AG04449 (cell line): ENCODE measurements at places on chromosomes 4 and X.

- no peak for DNase-seq
These were observed 2.6 kb upstream of the TRPC5 start for GRCh38 chrX:112085149-112085548.

DNA sequence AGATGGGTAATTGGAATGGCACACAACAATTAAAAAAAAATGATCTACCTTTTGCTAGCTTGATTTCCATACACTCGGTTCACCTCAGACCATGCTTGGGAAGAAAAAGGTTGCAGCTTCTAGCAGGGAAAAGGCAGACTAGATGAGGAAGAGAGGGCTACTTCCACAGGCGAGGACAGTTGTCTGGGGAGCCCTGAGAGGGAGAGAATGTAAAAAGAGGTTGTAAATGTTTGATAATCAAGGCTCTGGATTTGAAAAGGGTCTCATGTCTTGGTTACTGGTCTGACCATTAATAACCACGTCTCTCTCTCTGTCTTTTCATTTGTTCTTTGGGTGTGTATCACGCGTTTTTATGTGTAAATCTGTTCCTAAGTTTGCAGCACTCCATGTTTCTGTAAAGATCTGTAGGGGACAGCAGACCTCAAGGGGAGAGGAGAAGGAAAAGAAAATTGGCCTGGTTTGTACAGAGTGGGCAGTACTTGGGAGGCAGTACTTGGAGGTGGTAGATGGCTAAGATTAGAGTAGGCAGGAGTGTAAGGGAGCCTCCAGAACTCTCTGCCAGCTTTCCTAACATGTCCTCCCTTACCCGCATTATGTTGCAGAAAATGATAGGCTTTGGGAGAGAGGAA lies 750 bp downstream of the ARMCX5 start:
- DNase-seq, result no peak

- no peak for DNase-seq
These were observed 92.9 kb downstream of the ANK2 start for GRCh38 chr4:113142351-113142750.

GRCh38 chr4:94566420-94566819 lies 114.7 kb downstream of the PDLIM5 start:
- no peak for DNase-seq

- DNase-seq, result no peak
These were observed 9.1 kb downstream of the DCTD start for GRCh38 chr4:182908124-182908523.

DNA sequence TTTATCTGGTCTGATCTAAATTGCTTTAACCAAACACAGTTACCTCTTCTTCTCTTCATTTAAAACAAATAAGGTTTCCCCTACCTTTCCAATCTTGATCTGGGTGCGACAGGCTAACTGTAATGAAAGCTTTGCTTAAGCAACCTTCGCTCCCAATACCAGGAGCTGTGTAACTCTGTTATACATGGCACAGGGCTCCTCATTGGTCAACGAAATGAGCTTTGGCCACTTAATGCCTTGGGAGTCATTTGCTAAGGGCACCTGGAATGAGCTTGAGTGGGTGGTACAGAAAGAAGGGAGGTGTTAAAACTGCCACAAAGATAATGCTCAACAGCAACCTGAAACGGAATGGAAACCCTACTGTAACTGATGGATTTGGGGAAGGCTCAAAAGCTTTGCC lies 140.5 kb downstream of the CHRNA9 start:
- no peak for DNase-seq

DNA sequence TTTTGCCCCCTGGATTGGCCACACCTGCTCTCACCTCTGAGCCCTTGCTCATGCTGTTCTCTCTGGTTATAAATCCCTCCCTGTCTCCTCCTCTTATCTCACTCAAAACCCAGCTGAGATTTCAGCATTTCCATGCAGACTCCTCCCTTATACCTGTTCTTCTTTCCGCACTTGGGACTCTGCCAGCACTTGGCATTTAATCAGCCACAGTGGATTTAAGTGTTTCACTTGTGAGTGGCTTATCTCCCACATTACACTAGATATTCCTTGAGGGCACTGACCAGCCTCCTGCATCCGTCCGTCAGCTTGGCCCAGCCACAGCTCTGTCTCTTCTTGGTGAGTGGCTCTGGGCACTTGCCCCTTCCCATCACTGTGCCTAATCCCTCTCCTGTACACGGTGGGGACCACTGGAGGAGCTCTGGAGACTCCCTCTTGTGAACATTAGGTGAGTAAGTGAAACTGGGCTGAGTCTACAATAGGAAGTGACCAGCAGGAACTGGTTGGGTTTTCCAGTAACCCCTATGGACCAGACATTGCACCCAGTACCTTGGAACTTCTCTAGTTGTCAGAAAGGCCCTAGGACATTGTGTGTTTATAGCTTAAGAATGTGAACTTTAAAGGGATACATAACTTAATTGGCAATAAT lies 19.9 kb downstream of the FGFBP1 start:
- DNase-seq, result no peak

DNA sequence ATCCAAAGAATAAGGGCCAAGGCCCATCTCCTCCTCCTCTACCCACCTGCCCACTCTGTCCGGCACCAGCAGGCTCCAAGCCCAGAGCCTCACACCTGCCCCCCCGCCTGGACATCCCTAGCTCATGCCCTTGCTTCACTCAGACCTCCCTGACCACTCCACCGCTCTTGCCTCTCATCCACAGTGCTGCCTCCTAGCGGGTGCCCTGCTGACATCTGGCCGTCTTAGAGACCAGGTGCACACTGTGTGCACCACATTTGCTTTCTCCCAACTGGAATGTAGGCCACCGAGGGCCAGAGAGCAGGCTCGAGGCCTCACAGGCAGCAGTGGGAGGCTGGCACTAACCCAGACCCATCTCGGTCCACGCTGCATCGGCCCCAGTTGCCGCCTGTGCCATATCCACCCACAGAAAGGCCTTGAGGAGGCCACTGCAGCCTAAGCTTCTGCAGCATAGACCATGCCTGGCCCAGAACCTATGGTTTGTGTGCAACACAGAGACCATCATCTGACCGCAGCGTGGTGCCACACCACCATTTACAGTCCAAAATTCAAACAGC lies 13.5 kb downstream of the LETM1 start:
- DNase-seq, result no peak

DNA sequence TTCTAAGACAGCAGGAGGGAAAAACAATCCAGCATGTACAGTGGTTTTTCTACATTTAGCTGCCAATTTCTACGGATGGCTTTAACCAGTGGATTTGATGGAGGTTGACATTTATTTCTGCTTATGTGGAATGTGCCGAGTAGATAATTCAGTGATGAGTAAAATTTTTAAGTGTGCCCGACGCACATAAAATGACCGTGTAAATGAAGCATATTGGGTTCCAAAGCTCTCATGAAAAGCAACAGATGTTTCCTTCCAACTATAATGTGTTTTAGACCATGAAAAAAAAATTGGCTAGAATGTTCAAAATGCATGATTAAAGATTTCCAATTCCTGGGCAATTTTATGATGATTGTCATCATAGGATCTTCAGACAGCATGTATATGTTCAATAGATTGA lies 14.1 kb downstream of the INPP4B start:
- no peak for DNase-seq

DNA sequence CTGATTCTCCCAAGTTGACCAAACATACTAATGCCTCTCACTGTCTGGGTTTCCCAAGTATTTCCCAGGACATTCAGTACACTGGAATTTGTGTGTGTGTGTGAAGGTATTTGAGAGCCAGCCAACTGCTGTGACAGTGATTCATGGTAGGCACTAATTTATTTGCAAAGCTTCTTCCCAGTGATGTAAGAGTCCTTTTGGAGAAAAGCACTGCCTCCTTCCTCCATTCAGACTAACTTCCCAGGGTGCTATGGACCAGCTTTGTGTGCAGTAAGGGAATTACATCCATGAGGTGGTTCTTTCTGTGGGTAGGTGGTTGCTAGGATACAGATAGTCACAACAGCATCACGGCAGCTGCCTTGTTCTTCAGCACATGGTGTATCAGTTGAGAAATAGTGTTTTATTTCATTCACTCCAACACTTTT lies 8.7 kb downstream of the EGF start:
- DNase-seq, result peak; percentile 66

- DNase-seq, result no peak
These were observed at the start of gene DGKQ for GRCh38 chr4:973431-974397. TSS of gene DGKQ (minus strand) at chr4:973569. CDS start at chr4:973482, 87 bp downstream.

DNA sequence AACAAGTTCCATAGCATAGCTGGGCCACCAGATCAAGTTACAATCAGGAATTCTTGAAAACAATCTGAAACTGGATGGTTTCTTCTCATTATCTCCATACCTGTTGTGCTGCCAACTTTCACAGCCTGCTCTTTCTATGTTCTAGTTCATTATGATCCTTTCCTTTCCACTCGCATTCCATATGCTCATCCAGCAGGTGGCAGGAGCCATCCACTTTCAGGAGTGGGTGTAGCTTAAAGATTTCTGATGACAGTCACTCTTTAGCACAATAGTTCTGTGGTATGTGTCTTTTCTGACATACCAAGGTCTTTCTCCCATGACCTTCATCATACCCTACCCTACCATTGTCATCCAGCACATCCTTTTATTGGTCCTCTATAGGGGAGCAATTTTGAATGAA lies 46.4 kb downstream of the PAGE2 start:
- no peak for DNase-seq

DNA sequence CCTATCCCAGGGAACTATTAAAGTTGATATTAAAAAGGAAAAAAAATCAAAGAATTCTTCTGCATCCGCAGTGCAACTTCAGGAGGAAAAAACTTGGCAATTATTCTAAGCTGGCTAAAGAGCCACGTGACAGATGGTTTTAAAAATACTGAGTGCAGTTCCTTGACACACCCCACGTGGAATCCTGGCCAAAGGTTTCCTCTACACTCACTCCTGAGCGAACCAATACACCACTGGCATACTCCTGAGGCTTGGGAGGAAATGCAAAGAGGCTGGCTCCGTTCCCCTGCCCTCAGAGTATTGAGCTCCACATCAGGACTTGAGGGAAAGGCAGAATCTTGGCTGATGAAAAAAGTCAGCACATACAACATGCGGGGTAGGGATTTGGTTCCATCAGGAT lies 133.8 kb upstream of the ATP6AP2 start:
- DNase-seq, result no peak

GRCh38 chrX:101708163-101708562 lies 48.5 kb upstream of the ARMCX2 start:
- no peak for DNase-seq

- DNase-seq, result no peak
These were observed 764.6 kb upstream of the FTHL17 start for GRCh38 chrX:31836479-31836878.

DNA sequence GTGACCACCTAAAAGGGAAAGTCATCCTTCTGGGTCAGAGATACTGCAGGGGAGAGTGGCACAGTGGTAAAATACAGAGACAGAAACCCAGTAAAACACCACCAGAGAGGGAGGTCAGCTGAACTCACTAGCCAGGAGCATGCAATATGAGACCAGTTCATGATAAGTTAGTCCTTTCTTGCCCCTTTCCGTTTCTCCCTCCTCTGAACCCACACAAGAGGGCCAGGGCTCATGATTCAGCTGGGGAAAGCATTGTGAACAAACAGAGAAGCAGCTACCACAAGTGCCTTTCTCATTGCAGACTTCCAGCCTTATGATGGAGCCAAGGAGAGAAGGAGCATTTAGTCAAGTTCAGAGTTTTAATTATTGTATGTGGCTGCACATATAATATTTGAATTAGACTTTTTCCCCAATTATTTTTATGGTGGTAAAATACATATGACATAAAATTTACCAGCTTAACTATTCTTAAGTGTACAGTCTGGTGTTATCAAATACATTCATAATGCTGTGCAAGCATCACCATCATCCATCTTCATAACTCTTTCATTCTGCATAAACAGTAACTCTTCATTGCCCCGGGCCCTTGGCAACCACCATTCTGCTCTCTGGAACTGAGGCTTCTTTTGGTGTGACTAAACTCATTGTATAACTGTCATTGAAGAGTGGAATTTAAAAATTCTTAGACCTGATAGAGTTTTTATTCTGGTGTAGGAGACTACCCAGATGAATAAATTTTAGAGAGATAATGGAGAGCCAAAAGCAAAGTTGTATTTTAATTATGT lies 114.6 kb downstream of the DDIT4L start:
- DNase-seq, result no peak

DNA sequence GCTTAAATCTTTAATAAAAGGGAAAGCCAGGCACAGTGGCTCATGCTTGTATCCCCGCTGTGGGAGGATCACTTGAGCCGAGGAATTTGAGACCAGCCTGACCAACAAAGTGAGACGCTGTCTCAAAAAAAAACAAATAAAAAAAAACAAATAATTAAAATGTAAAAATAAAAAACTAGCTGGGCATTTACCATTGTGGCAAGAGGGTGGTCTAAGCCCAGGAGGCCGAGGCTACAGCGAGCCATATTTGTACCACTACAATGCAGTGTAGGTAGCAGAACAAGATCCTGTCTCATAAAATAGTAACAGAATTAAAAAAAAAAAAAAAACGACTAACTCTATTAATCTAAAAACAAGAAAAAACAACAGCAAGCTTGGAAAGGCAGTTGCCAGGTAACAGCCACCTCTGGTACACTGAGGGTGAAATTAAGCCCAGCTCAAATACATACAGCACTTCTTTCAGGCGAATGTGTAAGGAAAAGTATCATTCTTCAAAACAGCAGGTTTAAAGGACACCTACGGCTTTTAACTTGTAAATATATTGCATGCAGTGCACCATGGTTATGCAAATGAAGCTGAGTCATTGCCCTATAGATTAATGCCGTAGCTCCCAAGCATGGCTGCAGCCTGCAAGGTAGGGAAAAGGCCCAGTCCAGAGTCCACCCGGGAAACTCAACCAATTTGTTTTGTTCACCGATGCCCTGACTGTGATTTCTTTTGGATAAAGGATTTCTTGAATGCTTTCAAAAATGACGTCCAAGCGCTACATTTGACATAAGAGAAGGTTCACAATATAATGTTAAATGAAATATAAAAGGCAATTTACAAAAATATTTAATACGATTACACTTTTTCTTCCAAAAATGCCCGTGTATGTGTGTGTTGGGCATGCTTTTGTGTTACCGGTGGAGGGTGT lies 14.5 kb upstream of the TXLNG start:
- DNase-seq, result peak; percentile 12

DNA sequence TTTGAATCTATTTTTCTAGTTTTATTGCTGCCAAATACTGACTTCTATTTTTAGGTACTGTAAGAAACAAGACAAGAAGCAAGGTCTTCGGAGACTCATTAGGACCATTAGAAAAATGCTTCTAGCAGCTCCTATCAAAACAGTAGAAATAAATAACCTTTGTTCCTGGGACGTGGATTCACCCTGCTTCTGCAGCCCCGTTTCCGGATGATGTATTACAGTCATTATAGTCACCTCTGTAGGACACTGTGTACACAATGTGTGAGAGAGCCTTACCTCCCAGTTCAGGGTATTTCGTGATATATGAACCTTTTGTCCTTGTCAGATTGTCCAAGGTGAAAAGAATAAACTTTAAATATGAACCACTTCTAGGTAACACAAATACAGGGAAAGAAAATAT lies 484.0 kb upstream of the TECRL start:
- DNase-seq, result no peak

GRCh38 chr4:17033768-17034181 lies 135.3 kb upstream of the LDB2 start:
- DNase-seq, result no peak
